KBM-7 (cell line): ENCODE measurements at places on chromosomes 5 and 9.

DNA sequence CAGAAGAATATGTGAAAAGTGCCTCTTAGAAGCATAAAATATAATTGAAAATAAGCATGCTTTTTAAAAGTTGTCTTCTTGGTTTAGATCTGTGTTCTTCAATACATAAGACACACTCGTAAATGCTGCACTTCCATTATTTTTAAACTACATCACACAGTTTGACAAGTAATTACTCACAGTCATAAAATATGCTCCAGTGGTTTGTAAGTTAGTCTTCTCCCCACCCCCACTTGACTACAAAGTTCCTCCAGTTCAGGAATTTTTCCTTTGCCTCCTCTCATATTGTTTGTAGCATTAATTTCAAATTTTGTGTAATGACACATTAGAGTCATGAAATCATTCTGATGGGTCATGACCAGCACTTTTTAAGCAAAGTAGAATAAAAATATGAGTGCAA lies 60.3 kb upstream of the PTGER4 start:
- DNase-seq = peak; percentile 39

GRCh38 chr5:163695830-163696578 lies 190.6 kb downstream of the MAT2B start:
- peak; percentile 84 for DNase-seq

GRCh38 chr9:114559830-114560513 lies 27.6 kb upstream of the ATP6V1G1 start:
- DNase-seq = peak; percentile 64

GRCh38 chr5:174011441-174011840 lies 22.5 kb downstream of the C5orf47 start:
- no peak for DNase-seq

GRCh38 chr9:35652829-35653209 lies 2.1 kb upstream of the SIT1 start:
- DNase-seq = no peak

DNA sequence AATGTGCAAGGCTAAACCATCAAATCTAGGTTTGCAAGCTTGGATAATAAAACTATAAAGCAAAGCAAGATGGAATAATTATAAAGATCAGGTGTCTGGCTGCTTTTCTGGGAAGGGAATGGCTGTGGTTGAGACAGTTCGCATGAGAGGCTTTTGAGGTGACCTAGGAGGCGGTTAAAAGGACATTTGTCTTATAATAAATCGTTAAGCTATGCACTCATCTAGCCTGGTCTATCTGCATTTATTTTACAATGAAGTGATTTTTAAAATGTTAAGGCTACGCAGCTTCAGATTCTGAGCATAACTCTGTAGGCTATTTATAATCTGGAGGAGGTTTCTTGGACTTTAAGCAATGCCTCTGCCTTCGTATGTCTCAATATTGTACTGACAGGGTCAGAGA lies 29.4 kb upstream of the MAN2A1 start:
- DNase-seq = no peak

DNA sequence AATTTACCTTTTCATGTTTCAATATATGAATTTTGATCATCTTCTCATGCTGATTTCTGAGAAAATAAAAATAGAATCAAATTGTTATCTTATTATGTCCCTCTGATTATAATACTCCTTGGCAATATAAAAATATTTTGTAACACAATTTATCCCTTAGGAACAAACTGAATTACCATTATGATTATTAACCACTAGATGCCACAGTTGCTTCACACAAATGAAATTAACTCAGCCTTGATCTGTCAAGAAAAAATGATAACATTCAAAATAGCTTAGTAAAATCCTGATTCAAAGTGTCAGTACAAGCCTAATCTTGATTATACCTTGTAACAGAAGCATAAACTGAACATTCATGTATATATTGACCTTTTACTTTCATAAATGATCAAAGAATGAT lies 4.8 kb upstream of the CHSY3 start:
- DNase-seq = no peak

GRCh38 chr5:39943811-39944210 lies 519.0 kb upstream of the DAB2 start:
- DNase-seq = no peak

DNA sequence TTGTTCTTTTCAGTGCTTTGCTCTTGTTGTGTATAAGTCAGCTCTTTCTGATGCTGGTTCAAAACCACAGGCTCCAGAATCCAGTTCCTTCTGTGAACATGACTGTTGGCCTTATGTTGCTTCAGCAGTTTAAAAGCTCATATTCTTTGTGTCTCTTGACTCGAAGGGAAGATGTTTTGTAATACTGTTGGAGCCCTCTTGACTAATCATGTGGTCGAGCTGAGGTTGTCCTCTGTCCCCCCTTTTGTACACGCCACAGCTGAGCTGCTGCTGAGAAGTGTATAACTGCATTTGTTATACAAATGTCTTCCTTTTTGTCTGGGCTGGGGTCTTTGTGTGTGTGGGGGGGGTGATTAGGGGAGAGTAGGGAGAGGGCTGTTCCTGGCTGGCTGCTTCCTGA lies 35.8 kb downstream of the SLC36A1 start:
- peak; percentile 14 for DNase-seq

GRCh38 chr9:81182431-81182830 lies 506.9 kb downstream of the TLE1 start:
- no peak for DNase-seq

DNA sequence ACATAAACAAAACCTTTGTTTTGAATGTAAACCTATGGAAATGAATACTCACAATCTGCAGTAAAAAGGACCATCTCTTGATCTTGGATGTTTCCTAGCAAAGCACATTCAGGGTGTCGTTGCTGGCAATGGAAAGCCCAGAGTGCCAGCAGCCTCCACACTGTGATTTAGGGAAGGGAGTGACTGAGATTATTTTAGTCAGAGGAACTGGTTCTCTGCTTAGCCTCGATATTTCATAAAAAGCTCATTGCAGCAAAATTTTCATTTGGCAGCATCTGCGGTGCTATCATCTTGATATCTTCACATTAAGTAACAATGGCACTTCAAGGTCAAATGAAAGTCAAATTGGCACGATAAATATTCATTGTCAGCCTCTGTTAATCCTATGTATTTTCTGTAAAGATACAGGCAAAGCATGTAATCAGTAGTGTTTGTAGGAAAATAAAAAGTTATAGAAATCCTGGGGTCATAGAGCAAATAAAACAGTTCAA lies 116.0 kb downstream of the MACIR start:
- no peak for DNase-seq

DNA sequence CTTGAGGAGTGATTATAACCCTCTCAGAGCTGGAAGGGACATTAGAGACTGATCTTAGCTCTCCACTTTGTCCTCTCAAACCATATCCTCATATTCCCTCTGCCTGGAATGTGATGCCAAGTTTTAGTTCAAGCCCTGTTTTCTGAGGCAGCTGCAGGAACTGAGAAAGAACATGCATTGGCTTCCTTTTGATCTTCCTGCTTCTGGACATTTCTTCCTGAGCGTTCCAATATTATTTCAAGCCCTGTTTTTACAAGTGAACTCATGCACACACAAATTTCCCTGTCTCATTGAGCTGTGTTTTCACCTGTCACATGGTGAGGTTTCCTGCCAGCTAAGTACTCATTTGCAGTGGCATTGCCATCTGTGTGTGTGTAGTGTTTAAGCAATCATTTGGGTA lies 17.0 kb downstream of the FOCAD start:
- no peak for DNase-seq

- DNase-seq = no peak
These were observed 213.2 kb downstream of the ADAMTS6 start for GRCh38 chr5:65268525-65268924.

DNA sequence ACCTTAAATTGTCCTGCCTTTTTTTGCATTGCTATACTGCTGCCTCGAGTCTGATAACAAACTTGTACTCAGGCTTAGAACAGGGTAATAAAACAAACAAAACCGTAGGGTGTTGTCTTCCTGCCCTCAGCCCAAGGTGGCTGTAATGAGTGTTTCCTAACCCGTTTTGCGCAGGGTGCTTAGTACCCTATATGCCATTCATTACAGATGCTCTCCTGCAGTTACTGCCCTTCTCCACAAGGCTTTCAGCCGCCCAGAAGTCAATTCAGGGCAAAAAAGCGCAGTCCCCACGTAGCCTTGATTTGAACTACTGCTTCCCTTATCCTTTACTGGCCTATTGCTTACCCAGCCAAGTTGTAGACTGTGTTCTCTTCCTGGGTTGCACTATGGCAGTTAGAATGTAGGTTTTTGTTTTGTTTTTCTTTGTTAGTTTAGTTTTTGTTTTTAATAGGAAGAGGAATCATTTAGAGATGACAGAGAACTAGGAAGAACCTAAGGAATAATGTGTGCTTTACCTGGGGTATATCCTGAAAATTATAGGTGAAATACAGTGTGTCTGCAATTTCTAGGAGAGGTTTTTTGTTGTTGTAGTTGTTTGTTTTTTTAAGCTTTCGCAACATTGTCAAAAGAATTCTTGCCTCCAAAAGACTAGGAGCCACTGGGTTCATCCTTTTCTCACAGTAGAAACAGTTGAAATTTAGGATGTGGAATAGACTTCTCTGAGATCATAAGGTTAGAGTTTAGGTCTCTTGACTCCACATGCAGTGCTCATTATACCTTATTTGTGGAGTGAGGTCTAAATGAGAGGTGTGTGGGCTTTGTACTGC lies 1.3 kb downstream of the HMGXB3 start:
- peak; percentile 87 for DNase-seq

DNA sequence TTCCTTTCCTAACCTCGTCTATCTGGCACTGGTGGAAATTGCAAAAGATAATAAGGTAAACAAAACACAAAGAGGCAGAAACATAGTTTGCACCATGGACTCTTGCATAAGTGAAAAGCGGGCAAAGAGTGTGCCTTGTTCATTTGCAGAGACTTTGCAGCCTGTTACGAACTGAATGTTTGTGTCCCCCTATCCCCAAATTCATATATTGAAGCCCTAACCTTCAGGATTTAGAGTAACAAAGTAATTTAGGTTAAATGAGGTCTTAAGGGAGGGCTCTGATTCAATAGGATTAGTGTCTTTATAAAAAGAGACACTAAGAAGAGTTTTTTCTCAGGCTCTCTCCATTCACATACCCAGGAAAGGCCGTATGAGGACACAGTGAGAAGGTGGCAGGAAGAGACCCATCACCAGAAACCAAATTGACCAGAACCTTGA lies 52.1 kb upstream of the FAM169A start:
- DNase-seq = no peak

DNA sequence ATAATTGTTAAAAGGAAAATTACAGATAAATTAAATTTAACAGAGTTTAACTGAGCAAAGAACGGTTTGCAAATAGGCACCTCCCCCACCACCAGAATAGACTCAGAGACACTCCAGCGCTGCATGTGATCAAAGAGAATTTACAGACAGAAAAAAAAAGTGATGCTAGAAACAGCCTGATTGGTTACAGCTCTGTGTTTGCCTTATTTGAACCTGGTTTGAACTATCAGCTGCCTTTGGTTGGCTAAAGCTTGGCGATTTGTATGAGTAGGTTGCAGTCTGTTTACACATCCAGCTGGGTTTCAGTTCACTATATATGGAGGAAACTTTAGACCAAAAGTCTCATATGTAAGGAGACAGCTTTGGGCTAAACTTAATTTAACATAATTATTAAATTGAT lies 249.1 kb downstream of the ENC1 start:
- no peak for DNase-seq

DNA sequence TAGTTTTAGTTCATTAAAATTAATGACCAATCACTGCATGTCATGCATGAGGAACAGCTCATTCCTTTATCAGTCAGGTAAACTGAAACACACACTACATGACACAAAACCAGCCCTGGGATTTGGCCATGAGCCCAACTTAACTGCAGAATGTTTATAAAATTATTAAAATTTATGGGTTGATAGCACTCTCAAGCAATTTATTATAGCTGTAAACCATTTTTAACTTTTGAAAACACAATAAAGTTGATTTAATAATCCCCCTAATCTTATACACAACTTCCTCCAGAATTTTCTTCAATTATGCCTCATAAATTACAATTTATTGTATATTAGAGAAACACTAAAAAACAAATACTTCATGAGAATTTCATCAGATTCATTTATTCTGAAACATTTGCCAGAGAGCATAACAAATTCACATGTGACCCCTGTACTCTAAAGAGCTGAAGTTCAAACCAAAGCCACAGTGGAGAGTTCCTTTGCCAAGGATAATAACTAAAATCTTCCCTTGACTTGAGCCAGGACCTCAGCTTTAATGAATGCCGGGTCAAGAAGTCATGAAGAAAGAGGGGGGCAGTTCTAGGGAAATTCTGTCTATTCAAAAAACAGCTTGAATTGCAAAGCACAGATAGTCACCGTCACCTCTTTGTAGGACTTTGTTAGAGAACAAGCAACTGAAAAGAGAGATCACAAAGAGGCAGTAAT lies 763.7 kb upstream of the GRAMD2B start:
- no peak for DNase-seq

DNA sequence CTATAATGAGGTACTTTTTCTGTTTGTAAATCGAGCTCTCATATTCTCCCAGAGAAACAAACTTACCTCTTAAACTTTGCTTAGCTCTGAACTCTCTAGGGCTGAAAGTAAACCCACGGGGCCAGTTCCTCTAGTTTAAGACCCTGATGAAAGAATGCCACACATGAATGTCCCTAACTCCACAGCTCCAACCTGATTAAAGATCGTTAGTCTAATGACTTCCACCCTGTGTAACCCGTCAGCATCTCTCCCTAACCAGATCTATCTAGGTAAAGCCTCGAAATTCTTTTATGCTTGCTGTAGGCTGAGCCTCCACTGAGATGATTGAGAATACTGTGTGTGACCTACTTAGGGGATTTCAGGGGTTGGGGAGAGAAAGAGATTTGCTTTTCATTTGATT lies 27.0 kb downstream of the ADRA1B start:
- DNase-seq = no peak

GRCh38 chr5:84202136-84202535 lies 182.5 kb downstream of the EDIL3 start:
- DNase-seq = no peak

DNA sequence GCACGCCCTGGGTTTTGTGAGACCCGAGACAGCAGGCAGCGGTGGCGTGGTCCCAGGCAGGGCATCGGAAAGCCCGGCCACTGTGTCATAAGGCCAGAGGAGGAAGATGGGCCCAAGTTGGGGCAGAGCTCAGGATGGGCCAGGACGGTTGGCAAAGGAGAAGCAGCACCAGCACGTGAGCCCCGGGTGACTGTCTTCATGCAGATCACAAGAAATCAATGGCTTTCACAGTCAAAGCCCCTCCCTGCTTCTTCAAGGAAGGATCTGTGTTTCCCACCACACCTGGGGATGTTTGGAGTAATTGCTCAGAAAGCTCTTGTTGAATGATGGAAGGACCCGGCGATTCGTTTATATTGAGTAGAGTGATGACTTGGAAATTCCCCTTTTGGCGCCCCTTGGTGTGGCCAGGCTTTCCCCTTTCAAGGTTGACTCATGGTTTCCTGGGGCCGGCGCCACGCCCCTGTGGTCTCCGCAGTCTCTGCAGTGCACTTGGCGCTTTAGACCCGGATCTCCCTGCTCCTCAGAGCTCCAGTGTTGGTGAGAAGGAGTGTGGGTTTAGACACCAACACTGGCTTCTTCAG lies 52.1 kb downstream of the IL31RA start:
- DNase-seq = peak; percentile 48
